ENCODE measurements at places on chromosomes 11 and 22. TPM values are rescaled to one million over a fixed set of nuclear protein-coding genes. Genes with fewer than 3 reads are reported as not detected.
A peak's percentile ranks its signal among the peaks of the same experiment; 100 is the strongest.

The UPK3A gene
- not detected for total RNA-seq

The STK33 gene
- not detected for total RNA-seq

The OR2AG2 gene
- not detected for total RNA-seq

The ZNRF3 gene
- 13.0 TPM for total RNA-seq

The ZBTB44 gene
- total RNA-seq, result 36.6 TPM

The LUZP2 gene
- total RNA-seq, result 0.17 TPM

The KRTAP5-4 gene
- not detected for total RNA-seq

The PGA5 gene
- total RNA-seq, result not detected

DNA sequence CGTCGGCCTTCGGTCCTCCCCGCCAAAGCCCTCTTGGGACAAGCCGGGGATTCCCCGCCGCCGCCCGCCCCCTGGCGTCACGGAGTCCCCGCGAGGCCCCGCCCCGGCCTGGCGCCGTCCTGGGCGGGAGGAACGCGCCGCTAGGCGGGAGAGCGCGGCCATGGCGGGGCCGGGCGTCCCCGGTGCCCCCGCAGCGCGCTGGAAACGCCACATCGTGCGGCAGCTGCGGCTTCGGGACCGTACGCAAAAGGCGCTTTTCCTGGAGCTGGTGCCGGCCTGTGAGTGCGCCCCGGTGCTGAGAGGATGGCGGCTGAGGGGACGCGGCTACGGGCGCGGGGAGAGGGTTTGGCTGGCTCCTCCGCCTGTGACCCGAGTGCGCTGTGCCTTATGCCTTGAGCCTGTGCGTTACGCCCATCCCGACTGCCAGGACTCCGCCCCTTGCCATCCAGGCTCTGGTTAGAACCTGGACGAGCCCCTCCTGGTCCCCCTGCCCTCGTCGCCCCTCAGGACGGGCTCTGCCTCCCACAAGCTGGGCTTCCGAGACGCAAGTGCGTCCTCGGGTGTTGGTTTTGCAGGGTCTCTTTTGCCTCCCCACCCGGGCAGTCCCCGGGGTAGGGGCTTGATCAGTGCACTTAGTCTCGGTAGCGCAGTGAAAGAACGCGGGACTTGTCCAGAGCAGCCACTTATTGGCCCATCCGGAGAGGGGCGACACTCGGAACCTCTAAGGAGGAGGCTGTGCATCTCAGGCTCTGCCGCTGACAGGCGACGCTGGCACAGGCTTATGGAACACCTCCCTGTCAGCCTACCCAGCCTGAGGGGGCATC lies at the start of gene ATG16L2:
Gene ATG16L2, plus strand, starts transcription at position 126 of the 824 bp plus-strand sequence. Its CDS starts 35 bp downstream, at position 161.
- H3K4me3 ChIP-seq, result peak within 1 kb of the TSS; percentile 75
- H3K27ac ChIP-seq, result peak within 1 kb of the TSS; percentile 100
- no peaks in the 10 kb centered on the region for H3K27me3 ChIP-seq

GRCh38 chr11:45082744-45083543 lies 63.5 kb upstream of the PRDM11 start:
- H3K4me1 ChIP-seq, result peaks cover 13% of the 10 kb centered on the region
- H3K27ac ChIP-seq, result no peak overlapping the region
- no peaks in the 10 kb centered on the region for H3K27me3 ChIP-seq
- no peak for DNase-seq
- H3K36me3 ChIP-seq, result no peaks in the 10 kb centered on the region

GRCh38 chr22:27157666-27158370 lies 500.4 kb downstream of the MIAT start:
- no peak overlapping the region for H3K4me3 ChIP-seq
- no peak overlapping the region for H3K27ac ChIP-seq
- no peaks in the 10 kb centered on the region for H3K36me3 ChIP-seq
- H3K27me3 ChIP-seq, result no peaks in the 10 kb centered on the region
- peak; percentile 30 for DNase-seq

- H3K27ac ChIP-seq, result peak overlapping the region; percentile 1
- peaks cover 11% of the 10 kb centered on the region for H3K36me3 ChIP-seq
- H3K4me3 ChIP-seq, result no peak overlapping the region
Measured at GRCh38 chr11:126352934-126353801, 2.3 kb upstream of the ST3GAL4 start.

DNA sequence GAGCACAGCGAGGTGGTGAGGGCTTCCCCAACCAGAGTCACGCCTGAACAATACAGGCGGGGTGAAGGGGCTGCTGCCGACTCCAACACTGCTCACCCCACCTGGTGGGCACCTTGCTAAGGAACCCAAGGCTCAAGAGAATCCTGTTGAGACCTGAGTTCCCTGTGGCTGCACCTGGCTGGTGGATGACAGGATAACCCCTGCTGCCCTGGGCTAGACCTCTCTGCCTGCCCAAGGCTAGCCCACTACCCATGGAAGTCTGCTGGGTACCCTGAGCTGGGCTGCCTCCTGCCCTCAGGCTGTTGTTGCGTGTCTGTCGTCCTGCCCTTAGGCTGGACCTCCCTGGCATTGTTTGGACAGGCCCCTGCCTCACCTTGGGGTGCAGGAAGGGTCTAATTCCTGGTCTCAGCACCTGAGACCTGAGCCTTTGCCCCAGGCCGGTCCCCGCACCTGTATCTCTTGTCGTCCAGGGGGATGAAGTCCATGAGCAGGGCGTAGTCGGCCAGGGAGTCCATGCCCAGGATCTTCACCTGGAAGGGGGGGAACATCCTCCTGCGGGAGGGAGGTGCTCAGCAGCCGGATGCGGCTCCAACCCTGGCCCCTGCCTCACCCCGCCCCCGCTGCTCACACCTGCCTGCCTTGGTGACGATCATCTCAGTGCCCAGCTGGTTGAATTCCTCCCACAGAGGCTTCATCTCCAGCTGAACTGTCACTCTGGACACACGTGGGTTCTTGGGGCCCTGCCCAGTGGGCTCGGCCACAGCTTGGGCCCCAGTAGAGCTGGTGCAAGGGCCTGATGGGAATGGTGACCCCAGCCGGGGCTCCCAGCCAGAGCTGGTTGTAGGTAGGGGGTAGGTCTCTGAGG lies 4.9 kb upstream of the NUDT8 start:
- H3K4me1 ChIP-seq, result peaks cover 10% of the 10 kb centered on the region
- no peak overlapping the region for H3K27ac ChIP-seq
- DNase-seq, result no peak
- no peaks in the 10 kb centered on the region for H3K27me3 ChIP-seq
- no peak overlapping the region for H3K4me3 ChIP-seq

DNA sequence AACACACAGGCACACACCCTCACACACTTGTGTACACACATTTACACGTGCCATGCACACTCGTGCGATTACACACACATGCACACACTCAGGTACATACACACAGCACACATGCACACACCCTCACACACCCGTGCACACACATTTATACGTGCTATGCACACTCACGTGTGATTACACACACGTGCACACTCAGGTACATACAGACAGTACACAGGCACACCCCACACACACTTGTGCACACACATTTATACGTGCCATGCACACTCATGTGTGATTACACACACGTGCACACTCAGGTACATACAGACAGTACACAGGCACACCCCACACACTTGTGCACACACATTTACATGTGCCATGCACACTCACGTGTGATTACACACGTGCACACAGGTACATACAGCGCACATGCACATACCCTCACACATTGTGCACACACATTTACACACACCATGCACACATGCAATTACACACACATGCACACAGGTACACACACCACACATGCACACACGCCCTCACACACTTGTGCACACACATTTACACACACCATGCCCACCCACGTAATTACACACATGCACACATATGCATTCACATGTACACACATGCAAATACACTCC lies 4.6 kb downstream of the IFITM10 start:
- H3K27ac ChIP-seq, result no peak overlapping the region
- H3K36me3 ChIP-seq, result no peaks in the 10 kb centered on the region
- peaks cover 45% of the 10 kb centered on the region for H3K27me3 ChIP-seq
- DNase-seq, result no peak
- no peaks in the 10 kb centered on the region for H3K4me1 ChIP-seq
- no peak overlapping the region for H3K4me3 ChIP-seq

GRCh38 chr11:27158456-27159334 lies 118.1 kb downstream of the BBOX1 start:
- no peak overlapping the region for H3K4me3 ChIP-seq
- H3K27ac ChIP-seq, result no peak overlapping the region
- DNase-seq, result peak; percentile 94
- H3K36me3 ChIP-seq, result no peaks in the 10 kb centered on the region
- H3K4me1 ChIP-seq, result no peaks in the 10 kb centered on the region

GRCh38 chr11:43997022-43997660 lies 50.6 kb upstream of the ACCSL start:
- no peak overlapping the region for H3K4me3 ChIP-seq
- no peaks in the 10 kb centered on the region for H3K36me3 ChIP-seq
- no peak overlapping the region for H3K27ac ChIP-seq

DNA sequence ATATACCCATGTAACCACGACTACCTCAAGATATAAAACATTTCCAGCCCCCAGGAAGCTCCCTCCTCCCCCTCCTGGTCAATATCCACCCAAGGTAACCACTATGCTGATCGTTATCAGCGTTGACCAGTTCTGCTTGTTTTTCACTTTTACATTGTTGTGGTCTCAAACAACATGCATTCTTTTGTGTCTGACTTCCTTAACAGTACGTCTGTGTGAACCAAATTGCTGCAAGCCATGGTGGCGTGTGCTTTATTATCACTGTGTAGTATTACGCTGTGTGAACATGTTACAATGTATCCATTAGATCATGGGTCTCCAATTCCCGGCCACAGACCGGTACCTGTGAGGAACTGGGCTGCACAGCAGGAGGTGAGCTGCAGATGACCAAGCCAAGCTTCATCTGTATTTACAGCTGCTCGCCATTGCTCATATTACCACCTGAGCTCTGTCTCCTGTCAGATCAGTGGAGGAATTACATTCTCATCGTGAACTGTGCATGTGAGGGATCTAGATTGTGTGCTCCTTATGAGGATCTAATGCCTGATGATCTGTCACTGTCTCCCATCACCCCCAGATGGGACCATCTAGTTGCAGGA lies 15.5 kb upstream of the GRK3 start:
- H3K4me3 ChIP-seq, result no peak overlapping the region
- no peak for DNase-seq
- H3K27me3 ChIP-seq, result no peaks in the 10 kb centered on the region
- H3K36me3 ChIP-seq, result no peaks in the 10 kb centered on the region
- no peaks in the 10 kb centered on the region for H3K4me1 ChIP-seq

DNA sequence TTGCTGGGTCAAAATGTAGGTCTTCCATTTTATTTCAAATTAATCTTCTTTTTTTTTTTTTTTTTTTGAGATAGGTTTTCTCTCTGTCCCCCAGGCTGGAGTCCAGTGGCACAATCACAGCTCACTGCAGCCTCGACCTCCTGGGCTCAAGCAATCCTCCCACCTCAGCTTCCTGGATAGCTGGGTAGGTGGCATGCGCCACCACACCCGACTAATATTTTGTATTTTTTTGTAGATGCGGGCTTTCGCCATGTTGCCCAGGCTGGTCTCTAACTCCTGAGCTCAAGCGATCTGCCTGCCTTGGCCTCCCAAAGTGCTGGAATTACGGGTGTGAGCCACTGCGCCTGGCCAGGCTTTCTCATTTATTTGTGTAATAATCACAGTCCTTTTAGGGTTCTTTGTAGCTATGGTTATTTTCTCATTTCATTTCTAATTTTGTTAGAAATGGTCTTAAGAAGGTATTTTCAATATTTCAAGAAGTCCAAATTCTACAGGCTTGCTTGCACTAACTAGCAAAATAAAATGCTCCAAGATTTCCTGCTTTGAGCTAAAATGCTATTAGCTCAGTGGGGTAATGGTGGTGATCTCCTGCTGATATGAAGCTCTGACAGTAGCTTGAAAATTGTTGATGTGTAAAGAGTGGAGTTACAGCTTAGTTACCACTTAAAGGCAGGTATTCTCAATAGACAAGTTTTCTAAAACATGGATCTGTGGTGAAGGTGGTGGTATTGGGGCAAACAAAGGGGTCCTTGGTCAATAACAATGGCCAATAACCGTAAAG lies 50.0 kb downstream of the RBX1 start:
- no peak for DNase-seq
- H3K4me3 ChIP-seq, result no peak overlapping the region
- no peak overlapping the region for H3K27ac ChIP-seq
- H3K36me3 ChIP-seq, result no peaks in the 10 kb centered on the region

DNA sequence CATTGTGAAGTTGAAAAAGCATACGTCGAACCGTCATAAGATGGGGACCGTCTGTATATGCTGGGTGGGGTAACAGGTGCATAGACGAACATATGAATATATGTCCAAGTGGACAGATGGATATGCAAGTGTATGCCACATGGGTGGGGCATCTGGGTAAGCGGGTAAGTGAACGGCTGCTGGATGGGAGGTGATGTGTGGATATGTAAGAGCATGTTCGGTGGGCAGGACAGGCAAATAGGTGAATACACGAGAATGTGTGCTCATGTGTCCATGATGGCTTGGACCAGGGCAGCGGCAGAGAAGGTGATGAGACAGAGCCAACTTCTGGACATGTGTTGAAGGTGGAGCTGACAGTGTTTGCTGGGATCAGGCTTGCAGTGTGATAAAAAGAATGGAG lies 12.0 kb downstream of the IFITM10 start:
- no peaks in the 10 kb centered on the region for H3K36me3 ChIP-seq
- H3K27ac ChIP-seq, result no peak overlapping the region
- H3K4me1 ChIP-seq, result no peaks in the 10 kb centered on the region
- H3K27me3 ChIP-seq, result peaks cover 3% of the 10 kb centered on the region
- no peak overlapping the region for H3K4me3 ChIP-seq

- H3K27me3 ChIP-seq, result no peaks in the 10 kb centered on the region
- H3K4me3 ChIP-seq, result peak overlapping the region; percentile 100
- peaks cover 7% of the 10 kb centered on the region for H3K36me3 ChIP-seq
- no peak for DNase-seq
Measured at GRCh38 chr22:17627961-17628405, 566 bp downstream of the ATP6V1E1 start.

DNA sequence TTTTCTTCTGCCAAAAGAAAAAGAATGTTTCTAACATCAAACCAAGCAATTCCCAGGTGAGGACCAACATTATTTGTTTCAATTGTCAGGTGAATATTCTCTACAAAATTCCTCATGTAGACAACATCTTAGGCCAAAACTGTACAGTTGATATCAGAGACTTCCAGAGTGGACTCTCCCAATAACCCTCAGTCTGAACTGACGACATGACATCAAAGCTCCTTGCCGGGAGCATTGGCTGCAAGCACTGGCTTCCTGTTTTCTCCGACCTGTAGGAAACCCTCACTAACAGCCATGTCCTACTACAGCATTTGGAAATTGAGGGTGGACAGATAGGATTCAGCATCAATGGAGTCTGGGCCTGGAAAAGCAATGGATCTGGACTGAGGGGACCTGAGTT lies 30.5 kb upstream of the MRGPRX1 start:
- H3K27ac ChIP-seq, result no peak overlapping the region
- H3K36me3 ChIP-seq, result no peaks in the 10 kb centered on the region
- no peak overlapping the region for H3K4me3 ChIP-seq
- peaks cover 24% of the 10 kb centered on the region for H3K27me3 ChIP-seq

- H3K27me3 ChIP-seq, result no peaks in the 10 kb centered on the region
- H3K4me1 ChIP-seq, result no peaks in the 10 kb centered on the region
- no peak for DNase-seq
- H3K4me3 ChIP-seq, result no peak overlapping the region
- H3K27ac ChIP-seq, result no peak overlapping the region
Measured at GRCh38 chr11:87359401-87359800, 321.7 kb downstream of the TMEM135 start.
